ENCODE measurements at places on chromosomes 13 and 19. TPM values are rescaled to one million over a fixed set of nuclear protein-coding genes. Genes with fewer than 3 reads are reported as not detected.

The TUBGCP3 gene
- 35.7 TPM for total RNA-seq

The C5AR1 gene
- total RNA-seq: 4.7 TPM

DNA sequence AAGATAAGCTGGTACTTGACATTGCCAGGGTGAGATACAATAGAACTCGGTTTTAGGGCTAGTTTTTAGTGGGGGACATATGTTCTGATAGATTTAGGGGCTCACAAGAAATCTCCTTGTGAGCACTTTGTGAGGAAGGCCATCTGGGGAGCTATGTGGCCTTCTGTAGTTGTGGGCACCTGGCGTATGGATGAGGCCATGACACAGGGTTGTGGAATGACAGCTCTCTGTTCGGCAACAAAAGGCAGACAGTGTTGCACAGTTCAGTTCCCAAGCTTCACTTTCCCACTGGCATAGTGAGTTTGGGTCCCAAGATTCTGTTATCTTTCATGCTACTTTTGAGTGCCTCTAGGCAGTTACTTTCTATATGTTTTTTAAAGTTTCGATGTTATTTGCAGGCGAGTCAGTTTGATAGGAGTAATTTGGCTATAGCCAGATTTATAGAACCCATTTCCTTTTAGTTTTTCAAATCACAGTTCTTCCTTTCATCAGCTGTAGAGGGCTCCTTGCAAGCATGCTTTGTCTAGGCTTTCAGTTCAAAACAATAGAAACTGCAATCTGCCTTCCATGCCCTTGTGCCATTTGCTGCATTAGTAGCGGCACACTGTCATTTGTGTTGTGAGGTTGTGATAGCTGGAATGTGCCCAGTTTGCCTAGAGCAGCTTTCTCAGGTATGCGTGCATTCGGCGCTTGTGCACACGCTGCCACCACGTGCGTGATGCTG is 70.6 kb upstream of the TEX29 start:
- H3K27me3 ChIP-seq: no peaks in the 10 kb centered on the region
- H3K27ac ChIP-seq: peak overlapping the region; percentile 67
- DNase-seq: no peak

DNA sequence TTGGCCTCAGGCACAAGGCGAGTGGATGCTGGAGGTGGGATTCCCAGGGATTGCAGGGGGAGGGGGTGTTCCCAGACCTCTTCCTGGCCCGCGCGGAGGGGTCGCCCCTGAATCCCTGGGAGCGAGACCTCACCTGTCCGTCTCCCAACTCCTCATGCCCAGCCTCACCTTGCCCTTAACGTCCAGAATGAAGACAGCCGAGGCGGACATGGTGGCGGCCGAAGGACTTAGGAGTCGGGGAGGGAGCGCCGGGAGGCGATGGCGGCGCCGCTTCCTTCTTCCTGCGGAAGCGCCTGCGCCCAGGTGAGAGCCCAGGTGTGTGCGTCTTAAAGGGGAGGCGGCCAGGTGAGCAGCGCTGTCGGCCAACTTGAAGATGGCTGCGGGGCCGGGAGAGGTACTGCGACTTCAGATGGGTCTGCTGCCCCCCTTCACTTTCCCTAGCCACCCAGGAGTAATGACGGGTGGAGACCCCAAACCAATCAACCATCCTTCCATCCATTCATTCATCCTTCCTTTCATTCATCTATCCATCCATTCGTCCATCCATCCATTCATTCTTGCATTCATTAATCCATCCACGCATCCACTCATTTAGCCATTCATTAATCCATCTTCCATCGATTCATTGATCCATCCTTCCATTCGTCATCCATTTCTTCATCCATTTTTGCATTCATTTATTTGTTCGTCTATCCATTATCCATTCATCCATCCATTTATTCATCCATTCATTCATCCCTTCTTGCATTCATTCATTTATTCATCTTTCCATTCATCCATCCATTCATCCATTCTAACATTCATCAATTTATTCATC is at the start of gene AP1M2:
Gene AP1M2, minus strand, starts transcription at position 291 of the 817 bp plus-strand sequence. Its CDS starts 81 bp downstream, at position 210.
- DNase-seq: no peak
- no peak within 1 kb of the TSS for H3K27ac ChIP-seq
- peaks cover 7% of the 10 kb centered on the region for H3K4me1 ChIP-seq
- H3K36me3 ChIP-seq: no peaks in the 10 kb centered on the region
- peak within 1 kb of the TSS; percentile 13 for H3K4me3 ChIP-seq
- peaks cover 20% of the 10 kb centered on the region for H3K27me3 ChIP-seq

- no peaks in the 10 kb centered on the region for H3K27me3 ChIP-seq
- no peaks in the 10 kb centered on the region for H3K36me3 ChIP-seq
Measured at GRCh38 chr13:51255556-51255955, 33.4 kb downstream of the FAM124A start.

DNA sequence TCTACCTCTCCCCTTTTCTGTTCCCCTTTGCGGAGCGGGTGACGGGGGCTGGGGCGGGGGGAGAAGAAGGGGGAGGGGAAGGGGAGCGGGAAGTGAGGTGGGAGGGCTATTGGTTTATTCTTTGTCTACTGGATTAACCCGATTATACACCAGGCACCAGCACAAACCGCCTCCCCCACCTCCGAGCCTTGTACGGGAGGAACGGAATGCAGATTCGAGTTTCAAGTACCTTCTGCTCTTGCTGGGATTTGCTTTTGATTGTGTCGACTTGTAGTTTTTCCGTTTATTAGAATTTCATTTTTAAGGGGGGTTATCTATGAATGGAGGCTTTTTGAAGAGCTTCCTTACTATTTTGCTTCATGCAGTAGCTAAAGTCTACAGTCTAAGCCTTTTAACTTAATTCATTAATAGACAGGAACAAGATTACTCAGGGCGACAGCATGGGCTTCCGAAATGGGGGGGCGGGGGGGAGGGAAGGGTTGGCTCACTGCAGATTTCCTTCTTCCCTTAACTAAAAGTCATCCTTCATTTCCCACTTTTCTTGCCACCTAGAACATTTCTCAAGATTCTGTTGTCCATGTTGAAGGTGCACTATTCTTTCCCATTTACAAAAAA is 937 bp upstream of the SPRY2 start:
- peak; percentile 57 for DNase-seq
- H3K36me3 ChIP-seq: peaks cover 19% of the 10 kb centered on the region
- H3K4me3 ChIP-seq: no peak overlapping the region
- H3K4me1 ChIP-seq: peaks cover 21% of the 10 kb centered on the region

DNA sequence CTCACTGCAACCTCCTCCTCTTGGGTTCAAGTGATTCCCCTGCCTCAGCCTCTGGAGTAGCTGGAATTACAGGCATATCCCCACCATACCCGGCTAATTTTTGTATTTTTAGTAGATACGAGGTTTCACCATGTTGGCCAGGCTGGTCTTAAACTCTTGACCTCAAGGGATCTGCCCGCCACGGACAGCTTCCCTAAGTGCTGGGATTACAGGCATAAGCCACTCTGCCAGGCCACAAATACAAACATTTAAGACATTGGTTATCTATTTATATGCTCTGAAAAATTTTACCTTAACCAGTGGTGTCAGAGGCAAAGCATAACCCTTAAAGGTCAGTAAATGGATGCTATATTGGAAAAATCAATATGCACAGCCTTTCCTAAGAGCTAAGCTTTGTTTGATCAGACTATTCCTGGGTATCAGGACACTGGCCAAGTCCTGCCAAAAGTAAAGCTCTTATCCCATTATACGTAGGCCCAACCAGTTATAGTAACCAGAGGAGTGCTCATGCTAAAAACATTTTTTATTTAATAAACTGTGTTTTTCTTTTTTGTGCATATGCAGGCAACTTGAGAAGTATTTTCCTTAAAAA is 56.4 kb upstream of the STARD13 start:
- no peaks in the 10 kb centered on the region for H3K36me3 ChIP-seq
- no peaks in the 10 kb centered on the region for H3K4me1 ChIP-seq
- H3K27ac ChIP-seq: no peak overlapping the region
- no peak overlapping the region for H3K4me3 ChIP-seq

DNA sequence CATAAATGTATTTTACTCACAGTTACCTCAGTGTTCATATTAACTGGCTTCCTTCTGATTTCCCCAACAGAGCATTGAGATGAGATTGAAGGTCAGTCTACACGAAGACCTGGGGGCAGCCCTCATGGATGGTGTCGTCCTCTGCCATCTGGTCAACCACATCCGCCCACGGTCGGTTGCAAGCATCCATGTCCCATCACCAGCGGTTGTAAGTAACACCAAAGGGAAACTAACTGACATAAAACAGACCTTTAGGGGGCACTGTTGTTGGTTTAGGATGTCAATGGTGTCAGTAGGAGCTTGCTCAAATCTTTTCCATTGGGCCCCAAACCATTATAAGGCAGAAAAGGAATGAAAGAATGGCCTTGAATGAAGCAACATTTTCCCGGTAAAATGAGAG is 68.2 kb downstream of the ESD start:
- H3K27ac ChIP-seq: no peak overlapping the region
- peaks cover 72% of the 10 kb centered on the region for H3K36me3 ChIP-seq
- no peak overlapping the region for H3K4me3 ChIP-seq

- no peaks in the 10 kb centered on the region for H3K36me3 ChIP-seq
- no peaks in the 10 kb centered on the region for H3K4me1 ChIP-seq
- DNase-seq: no peak
- H3K27ac ChIP-seq: no peak overlapping the region
Measured at GRCh38 chr13:29484796-29485195, 110.7 kb downstream of the SLC7A1 start.

DNA sequence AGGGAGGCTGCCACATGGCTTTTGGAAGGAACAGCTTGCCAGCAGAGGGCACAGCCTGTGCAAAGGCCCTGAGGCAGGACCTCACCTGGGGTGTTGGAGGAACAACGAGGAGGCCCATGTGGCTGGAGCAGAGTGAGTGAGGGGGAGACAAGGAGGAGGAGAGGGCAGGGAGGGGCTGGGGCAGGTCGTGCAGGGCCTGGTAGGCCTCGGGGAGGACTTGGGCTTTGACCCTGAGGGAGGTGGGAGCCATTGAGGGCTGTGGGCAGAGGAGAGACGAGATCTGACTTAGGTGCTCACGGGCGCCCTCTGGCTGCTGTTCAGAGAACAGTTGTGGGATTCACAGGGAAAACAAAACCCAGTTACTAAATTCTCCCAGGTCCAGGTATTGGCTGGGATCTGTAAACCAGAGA is 25.2 kb downstream of the ZNRF4 start:
- peaks cover 67% of the 10 kb centered on the region for H3K27me3 ChIP-seq
- peak; percentile 49 for DNase-seq
- H3K27ac ChIP-seq: no peak overlapping the region
- no peaks in the 10 kb centered on the region for H3K36me3 ChIP-seq
- no peak overlapping the region for H3K4me3 ChIP-seq

GRCh38 chr13:86135856-86136255 is 336.6 kb upstream of the SLITRK6 start:
- no peak overlapping the region for H3K4me3 ChIP-seq
- no peaks in the 10 kb centered on the region for H3K27me3 ChIP-seq
- H3K27ac ChIP-seq: no peak overlapping the region

- H3K27me3 ChIP-seq: no peaks in the 10 kb centered on the region
- peaks cover 12% of the 10 kb centered on the region for H3K4me1 ChIP-seq
- H3K27ac ChIP-seq: no peak overlapping the region
Measured at GRCh38 chr19:18118420-18119012, 20.9 kb downstream of the MAST3 start.

DNA sequence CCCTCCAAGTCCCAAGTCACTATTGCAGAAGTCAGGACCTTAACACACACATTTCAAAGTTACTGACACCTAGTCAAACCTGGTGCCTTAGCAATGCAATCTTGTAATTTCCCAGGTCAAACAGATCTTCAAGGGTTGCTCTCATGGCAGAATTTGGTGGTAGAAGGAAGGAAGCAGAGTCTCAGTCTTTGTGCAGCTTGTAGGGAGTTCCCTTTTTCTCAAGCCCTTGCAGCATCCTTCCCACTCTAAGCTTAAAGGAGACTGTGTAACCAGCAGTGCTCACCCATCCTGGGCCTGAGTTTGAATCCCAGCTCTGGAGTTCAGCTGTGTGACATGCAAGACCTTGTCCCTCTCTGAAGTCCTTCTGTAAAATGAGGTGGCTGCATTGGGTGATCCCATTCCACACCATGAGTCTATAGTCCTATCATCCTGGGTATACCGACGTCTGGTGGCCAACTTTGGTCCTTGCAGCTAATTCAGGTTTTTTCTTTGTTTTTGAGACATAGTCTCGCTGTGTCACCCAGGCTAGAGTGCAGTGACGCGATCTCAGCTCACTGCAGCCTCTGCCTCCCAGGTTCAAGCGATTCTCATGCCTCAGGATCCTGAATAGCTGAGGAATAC is 9.8 kb downstream of the SIGLEC10 start:
- peaks cover 6% of the 10 kb centered on the region for H3K36me3 ChIP-seq
- no peaks in the 10 kb centered on the region for H3K4me1 ChIP-seq
- DNase-seq: peak; percentile 26
- H3K27me3 ChIP-seq: no peaks in the 10 kb centered on the region

- H3K27me3 ChIP-seq: peaks cover 21% of the 10 kb centered on the region
- no peak overlapping the region for H3K4me3 ChIP-seq
- no peak overlapping the region for H3K27ac ChIP-seq
- peaks cover 18% of the 10 kb centered on the region for H3K4me1 ChIP-seq
- no peaks in the 10 kb centered on the region for H3K36me3 ChIP-seq
- no peak for DNase-seq
Measured at GRCh38 chr19:54473892-54474372, 836 bp upstream of the CDC42EP5 start.

DNA sequence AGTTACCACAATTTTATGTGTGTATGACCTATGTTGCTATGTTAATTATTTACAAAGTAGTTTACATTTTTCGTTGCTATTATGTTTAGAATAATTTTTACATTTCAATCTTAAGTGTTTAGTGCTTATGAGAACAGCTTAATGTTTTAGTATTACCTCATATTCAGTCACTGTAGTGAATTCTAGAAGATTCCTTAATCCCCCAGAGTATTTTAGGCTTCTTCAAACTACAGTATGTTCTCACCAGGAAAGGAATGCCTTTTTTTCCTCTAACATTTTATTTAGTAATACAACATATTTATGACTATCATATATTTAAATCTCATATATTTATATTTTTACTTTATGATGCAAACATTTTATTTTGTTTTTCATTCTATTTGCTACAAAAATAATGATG is 612.1 kb upstream of the KLHL1 start:
- H3K36me3 ChIP-seq: no peaks in the 10 kb centered on the region
- no peak overlapping the region for H3K4me3 ChIP-seq
- no peak overlapping the region for H3K27ac ChIP-seq
- no peaks in the 10 kb centered on the region for H3K4me1 ChIP-seq
